ENCODE measurements at places on chromosomes 6 and 20.

DNA sequence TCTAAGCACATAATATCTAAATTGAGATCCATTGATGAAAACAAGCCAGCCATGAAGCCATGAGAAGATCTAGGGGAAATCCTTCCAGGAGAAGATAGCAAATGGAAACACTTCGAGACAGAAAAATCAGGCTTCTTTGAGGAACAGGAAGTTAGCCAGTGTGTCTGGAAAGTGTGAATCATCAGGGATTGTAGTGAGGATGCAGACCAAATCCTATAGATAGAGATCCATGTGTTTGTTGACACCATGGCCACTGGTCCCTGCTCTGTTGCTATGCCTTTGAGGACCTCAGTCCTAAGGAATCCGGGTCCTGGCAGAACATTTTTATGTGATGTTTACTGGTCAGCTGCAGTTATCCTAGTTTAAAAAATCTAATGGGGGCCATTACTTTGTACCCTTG lies 6.6 kb upstream of the ELOVL2 start:
- DNase-seq, result no peak

- DNase-seq, result no peak
These were observed 16.9 kb upstream of the FOXC1 start for GRCh38 chr6:1592852-1593251.

DNA sequence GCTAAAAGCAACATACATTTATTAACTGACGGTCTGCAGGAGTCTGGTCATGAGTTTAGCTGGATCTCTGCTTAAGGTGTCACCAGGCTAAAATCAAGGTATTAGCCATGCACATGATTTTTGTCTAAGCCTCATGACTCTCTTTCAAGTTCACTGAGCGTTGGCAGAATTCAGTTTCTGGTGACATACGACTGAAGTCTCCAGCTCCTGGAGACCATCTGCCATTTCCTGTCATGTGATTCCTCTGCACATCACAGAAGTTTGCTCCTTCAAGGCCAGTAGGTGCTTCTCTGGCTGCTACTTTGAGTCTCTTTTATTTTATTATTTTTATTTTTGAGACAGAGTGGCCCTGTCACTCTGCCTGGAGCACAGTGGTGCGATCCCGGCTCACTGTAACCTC lies 148.4 kb upstream of the EYA4 start:
- DNase-seq, result no peak

DNA sequence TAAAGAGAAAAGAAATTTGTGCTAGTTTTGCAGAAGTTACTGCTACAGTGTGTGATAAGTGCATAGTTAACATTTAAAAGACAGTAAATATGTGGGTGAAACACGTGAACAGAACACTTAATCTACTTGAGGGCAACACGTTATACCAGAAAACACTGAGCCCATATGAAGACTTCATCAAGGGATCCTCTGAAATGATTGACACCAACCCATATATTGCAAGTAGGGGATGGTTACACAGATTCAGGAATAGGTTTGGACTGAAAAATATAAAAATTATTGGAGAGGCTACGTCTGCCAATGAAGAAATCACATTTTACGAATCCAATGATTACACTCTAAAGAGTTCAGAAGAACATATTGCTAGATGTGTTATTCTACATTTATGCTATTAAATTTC lies 185.6 kb downstream of the GPX5 start:
- no peak for DNase-seq

- peak; percentile 74 for DNase-seq
These were observed 99.9 kb downstream of the CDH26 start for GRCh38 chr20:60057866-60058807.

- peak; percentile 22 for DNase-seq
These were observed 45.2 kb downstream of the THEMIS start for GRCh38 chr6:127855542-127856159.

- no peak for DNase-seq
These were observed 901.0 kb upstream of the MAP3K7 start for GRCh38 chr6:91487696-91488392.

DNA sequence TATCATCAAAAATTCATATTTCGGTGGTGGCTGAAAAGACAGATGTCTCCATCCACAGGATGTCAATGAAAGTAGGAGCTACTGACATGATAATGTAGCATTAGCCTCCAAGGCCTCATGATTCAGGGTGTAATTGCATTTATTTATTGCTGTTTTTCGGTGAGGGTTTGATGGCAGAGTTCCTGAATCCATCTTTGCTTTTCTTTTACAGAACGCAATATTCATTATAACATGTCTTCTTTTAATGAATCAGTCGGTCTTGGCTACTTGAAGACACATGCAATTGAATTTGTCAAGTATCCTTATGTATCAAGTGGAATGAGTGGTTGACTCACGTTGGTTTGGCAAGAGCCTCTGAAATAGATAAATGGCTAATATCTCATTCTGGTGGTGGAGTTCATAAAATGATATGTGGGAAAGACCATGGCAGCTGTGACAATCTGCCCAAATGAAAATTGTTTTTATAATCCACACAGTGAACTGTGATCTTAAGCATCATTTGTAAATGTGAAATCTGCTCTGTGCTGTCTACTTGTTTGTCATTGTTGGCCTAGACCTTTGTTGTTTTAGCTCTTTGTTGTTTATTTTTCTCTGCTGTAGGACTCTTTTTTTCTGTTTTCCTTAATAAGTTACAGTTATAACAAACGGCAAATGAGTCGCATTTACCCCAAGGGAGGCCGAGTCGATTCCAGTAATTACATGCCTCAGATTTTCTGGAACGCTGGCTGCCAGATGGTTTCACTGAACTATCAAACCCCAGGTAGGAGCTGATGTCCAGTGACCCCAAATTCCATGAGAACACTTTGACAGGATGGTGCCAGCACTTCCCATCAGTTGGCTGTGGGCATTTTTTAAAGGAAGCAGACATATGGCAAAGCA lies 105.7 kb upstream of the LAMP5 start:
- DNase-seq, result no peak

GRCh38 chr20:51712501-51713212 lies 55.5 kb downstream of the ATP9A start:
- no peak for DNase-seq

DNA sequence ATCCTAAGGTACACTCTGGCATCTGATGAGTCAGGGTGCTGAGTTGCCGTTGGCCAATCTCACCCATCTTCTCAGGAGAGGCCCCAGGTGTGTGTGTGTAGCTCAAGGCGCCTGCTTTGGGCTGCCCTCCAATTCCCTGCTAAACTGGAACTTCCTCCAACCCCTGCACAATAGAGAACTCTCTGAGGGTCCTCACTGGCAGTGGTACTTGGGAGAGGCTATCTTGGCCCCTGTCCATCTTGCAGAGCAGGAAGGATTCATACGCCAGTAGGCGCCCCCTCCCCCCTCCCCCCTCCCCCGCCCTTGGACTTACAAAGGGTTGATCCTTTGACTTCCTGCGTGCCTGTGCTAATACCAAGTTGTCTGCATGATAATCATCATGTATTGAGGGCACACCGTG lies 173.6 kb downstream of the SASH1 start:
- no peak for DNase-seq

DNA sequence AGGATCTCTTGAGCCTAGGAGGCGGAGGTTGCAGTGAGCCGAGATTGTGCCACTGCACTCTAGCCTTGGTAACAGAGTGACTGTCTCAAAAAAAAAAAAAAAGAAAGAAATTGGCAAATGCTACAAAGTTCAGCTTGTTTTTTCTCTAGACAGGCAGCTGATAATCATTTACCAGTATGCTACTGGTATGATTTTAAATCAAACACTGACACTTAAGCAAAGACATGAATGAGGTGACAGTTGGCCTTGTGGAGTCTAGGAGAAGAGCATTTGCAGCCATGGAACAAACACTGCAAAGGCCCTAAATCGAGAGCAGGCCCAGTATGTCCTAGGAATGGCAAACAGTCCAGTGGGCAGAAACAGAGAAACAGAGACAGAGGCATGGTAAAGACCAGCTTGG lies 99.7 kb upstream of the CEP85L start:
- DNase-seq, result no peak

- peak; percentile 58 for DNase-seq
These were observed 98.9 kb upstream of the ZNF217 start for GRCh38 chr20:53692465-53693067.

DNA sequence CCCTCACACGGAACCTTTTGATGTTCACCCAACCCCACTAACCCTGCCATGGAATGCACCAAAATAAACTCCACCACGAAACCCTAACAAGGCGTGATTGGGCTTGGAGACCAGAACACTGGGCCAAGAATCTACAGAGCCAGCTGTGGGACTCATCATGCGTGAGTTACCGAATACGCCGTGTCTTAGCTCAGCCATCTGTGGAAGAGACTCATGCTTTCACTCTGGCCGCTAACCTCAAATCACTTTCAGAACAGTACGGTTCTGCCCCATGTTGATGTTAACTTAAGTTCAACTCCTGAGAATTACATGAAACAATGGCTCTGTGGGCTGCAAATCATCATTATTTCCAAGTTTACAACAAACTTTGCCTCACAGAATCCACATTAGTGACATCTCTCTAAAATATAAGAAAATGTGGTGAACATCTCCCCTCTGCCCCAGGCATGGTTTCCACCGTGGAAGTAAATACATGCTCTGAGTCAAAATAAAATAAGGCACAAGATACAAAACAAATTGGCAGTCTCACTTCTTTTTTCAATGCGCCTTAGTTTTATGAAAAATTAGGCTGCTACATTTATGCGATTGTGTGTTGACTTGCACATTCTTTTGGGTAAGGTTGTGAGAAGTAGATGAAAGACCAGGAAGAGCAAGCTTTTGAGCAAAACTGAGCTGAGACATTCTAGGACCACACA lies 308.9 kb upstream of the EXOC2 start:
- no peak for DNase-seq

DNA sequence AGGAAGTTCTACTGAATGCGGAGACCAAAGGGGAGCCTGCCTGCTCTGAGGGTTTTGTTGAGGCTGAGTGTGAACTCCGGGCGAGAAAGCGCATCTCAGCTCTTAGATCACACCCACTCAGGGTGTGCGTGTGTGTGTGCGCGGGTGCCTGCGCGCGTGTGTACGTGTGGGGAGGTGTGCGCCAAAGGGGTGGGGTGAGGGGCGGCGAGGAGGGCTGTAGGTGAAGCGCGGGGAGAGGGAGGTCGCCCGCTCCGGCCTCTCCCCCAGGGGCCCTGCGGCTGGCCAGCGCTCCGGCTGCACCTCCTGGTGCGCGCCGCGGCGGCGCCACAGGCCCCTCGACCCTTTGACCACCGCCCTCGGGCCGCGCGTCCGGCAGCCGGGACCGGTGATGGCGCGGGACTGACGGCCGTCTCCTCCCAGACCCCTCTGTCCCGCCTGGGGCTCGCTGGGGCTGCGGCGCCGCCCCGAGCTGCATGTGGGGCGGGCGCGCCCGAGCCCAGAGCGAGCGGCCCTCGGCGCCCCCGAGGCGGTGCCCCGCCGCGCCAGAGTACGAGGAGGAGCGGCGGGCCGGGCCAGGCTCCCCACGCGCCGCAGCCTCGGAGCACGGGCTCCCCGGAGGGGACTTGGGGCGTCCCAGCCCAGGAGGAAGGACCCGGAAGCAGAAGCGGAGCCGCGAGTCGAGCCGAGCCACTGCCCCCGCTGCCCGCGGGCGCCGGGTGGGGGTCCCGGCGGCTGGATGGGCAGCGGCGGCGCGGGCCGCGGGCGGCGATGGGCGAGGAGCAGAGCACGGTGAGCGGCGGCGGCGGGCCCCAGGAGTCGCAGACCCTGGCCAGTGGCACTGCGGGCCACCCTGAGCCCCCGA lies at the start of gene RNF217:
Gene RNF217, plus strand, starts transcription at position 661 of the 862 bp plus-strand sequence. Its CDS starts 108 bp downstream, at position 769.
- DNase-seq, result peak; percentile 76

DNA sequence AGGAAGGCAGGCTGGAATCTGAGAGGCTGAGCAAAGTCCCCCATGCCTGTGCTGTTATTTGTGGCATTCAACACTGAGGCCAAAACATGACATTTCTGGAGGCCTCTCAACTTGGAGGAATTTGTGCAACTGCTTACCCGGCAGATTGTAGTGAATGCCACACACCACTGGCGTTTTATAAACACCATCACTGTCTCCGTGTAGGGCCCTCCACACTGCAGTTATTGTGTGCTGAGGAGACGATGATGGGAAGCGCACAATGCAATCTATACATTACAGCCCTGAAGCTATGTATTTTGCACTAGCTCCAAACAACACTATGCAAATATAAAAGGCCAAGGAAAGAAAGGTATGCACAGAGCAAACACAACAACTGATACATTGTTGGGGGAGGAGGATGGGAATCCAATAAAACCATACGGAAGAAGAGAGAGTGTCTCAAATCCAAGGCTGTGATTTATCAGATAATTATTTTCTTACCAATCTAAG lies 106.5 kb downstream of the SMLR1 start:
- peak; percentile 54 for DNase-seq

DNA sequence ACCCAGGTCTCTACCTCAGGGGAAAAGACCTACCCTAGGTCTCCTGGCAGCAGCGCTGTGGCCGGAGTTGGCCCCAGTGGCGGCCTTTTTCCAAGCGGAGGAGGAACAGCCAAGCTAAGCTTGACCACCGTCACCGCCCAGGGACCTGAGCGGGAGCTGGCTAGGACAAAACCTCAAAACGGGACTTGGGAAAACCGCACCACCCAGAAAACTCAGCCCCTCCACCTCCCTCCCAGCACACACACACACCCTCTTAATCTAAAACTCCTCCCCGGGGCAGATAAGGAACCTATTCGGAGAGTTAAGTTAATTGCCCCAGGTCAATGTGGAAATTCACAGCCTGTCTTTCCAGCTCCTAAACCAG lies 2.7 kb upstream of the TRERF1 start:
- no peak for DNase-seq

GRCh38 chr20:41198443-41198842 lies 61.1 kb downstream of the PLCG1 start:
- no peak for DNase-seq

DNA sequence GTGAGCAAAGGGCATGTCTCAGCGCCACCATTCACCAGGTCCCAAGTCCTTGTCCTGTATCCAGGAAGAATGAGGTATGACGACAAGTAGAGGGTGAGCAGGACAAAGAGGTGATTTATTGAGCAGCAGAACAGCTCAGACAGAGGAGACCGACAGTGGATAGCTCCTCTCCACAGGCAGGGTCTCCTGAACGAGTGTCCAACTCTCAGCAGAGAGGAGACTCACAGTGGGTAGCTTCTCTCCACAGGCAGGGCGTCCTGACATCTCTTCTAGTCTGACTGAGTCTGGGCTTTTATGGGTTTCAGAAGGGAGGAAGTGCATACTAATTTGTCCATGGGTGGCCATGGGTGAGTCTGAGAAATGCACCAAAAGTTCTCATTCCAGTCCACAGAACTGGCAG lies 204.7 kb downstream of the ANKRD60 start:
- DNase-seq, result no peak
